ENCODE measurements at places on chromosomes 5 and 9.
A peak's percentile ranks its signal among the peaks of the same experiment; 100 is the strongest.

- no peak for DNase-seq
Observed at GRCh38 chr5:915946-916345, 23.3 kb downstream of the TRIP13 start.

GRCh38 chr9:116190637-116191396, 37.2 kb downstream of the PAPPA start:
- no peak for DNase-seq

- DNase-seq: no peak
Observed at GRCh38 chr5:72353046-72353445, 32.9 kb downstream of the PTCD2 start.

DNA sequence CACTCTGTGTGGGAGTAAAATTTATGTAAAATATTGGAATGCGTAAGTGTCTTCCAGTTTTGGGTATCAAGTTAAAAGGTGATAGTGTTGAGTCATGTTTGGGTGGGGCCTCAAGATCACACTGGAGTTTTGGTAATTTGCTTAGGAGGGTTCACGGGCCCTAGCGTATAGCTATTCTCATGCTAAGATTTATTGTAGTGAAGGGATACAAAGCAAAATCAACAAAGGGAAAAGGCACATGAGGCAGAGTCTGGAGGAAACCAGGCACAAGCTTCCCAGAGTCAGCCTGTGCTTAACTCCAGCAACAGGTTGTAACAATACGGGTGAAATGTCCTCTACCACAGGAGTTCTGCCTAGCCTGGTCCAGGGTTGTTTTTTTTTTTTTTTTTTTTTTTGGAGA, 20.2 kb downstream of the HSPA4 start:
- DNase-seq: no peak

GRCh38 chr5:102771435-102771834, 16.3 kb downstream of the PAM start:
- no peak for DNase-seq

- DNase-seq: no peak
Observed at GRCh38 chr5:30994176-30994575, 199.3 kb upstream of the CDH6 start.

GRCh38 chr9:94010980-94011533, 55.9 kb upstream of the BARX1 start:
- no peak for DNase-seq

DNA sequence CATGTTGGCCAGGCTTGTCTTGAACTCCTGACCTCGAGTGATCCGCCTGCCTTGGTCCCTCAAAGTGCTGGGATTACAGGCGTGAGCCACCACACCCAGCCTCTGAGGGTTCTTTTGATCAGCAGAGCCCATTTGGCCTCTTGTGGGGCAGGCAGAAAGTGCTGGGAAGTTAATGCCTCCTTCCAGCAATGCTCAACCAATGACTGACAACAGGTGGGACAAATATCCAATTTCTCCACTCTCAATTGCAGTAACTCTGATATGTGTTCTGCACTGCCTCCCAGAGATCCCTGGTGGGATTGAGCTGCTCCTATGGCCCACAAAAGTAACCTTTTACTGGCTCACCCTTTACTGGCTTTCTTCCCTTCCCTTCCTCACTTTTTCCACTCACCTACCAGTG, 79.9 kb upstream of the APC start:
- DNase-seq: no peak

- DNase-seq: no peak
Observed at GRCh38 chr5:109668668-109669422, 20.9 kb upstream of the MAN2A1 start.

DNA sequence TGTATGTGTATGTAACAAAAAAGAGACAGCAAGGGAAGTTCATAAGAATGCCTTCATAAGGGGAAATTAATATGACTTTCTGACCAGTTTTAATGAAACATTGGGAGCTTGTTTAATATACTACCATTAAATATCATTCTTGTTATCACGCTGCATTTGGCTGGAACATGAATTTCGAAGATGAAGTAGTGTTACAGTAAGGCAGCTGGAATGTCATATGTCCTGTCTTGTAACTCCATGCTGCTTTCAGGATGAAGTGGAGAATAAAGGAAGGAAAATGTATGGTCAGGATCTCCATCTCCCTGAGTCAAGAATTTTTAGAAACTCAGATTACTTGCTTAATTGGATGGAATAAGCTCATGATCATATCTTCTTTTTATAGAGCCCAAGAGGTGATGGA, 61.5 kb upstream of the DMAC1 start:
- DNase-seq: no peak

DNA sequence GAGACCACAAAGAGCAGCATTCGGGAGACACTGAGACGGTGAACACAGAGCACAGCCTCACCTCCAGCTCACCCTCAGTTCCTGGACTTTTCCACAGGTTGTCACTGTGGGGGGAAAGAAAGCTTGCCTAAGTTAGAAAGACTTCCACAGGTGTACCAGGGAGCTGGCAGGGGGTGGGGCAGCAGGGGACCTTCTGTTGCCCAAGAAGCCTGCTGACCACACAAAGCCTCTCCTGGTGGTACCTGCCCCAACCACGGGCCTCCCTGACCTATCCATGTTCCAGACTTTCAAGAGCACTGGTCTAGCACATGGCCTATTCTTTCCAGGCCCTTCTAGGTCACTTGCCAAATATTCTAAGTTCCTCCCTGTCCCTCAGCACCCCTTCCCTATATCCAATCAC, 550.8 kb downstream of the BNC2 start:
- DNase-seq: no peak

- no peak for DNase-seq
Observed at GRCh38 chr9:126016579-126017290, 269.6 kb downstream of the PBX3 start.

- no peak for DNase-seq
Observed at GRCh38 chr5:74839229-74839628, 27.0 kb downstream of the FAM169A start.

- DNase-seq: no peak
Observed at GRCh38 chr9:123629531-123629930, 273.5 kb downstream of the CRB2 start.

DNA sequence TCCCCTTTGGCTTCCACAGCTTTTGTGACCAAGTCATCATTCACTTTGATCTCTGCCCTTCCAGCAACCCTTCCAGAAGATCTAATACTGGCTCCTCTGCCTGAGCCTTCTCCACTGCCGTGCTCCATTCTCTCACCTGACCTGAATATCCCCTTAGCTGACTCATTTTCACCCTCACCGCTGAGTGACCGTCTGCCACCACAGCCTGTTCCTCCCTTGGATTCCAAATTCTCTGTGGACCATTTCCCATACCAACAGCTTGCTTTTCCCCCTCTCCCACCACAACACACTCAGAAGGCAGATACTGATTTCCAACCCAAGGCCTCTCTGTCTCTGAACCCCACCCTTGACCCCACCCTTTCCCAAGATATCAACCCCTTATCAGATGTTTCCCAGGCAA, 20.5 kb upstream of the SPATA31D1 start:
- no peak for DNase-seq

GRCh38 chr5:67300326-67300725, 103.7 kb upstream of the CD180 start:
- DNase-seq: no peak

GRCh38 chr5:58860680-58861079, 277.8 kb downstream of the RAB3C start:
- DNase-seq: no peak

DNA sequence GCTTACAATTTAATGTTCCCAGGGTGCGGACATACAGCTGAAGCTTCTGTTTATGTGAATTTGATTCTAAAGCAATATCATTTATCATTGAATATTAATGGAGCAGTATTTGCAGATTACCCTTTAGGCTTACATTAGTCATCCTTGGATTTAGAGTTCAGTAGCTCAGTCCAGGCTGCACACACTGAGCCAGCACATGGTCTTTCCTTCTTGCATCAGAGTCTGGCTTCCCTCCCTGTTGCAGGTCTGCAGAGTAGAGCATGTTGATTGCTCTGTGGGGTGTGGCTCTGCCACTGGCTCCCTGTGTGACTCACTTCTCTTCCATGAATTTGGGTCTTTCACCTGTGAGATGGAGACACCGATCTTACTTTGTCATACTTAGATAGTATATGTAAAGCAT, 36.8 kb downstream of the NSG2 start:
- no peak for DNase-seq

DNA sequence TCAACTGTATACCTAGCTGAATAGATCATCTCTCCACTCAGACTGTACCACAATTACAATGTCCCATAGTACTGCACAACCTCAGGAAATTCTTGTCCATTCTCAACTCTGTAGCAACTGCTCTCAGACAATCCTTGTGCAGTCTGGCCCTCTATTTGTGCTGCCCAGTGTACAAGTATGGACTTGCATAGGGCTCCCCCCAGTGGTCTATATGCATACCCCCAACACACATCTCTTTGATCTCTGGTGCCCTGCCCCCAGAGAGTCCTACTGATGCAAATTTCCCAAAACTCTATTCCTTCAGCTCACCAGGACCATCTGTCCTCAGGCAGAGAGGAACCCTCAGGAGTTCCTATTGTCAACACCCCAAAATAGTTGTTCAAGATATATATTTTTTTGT, 205.3 kb downstream of the SLCO4C1 start:
- no peak for DNase-seq

DNA sequence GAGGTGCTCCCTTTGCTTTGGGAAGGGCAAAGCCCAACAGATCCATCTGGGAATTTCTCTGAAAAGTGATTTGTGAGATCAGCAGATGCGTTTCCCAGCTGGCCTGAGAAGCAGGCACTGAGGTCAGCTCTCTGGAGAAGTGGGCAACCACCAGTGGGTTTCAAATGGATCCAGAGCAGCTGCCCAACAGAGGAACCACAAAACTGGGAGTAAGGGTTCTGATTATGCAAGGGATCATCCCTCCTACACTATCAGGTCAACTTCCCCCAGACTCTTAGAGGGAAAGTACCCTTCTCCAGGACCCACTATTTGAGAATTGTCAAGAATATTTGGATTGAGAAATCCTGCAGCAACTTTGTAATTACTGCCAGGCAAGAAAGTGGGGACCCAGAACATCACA, 21.7 kb downstream of the CCL28 start:
- no peak for DNase-seq

DNA sequence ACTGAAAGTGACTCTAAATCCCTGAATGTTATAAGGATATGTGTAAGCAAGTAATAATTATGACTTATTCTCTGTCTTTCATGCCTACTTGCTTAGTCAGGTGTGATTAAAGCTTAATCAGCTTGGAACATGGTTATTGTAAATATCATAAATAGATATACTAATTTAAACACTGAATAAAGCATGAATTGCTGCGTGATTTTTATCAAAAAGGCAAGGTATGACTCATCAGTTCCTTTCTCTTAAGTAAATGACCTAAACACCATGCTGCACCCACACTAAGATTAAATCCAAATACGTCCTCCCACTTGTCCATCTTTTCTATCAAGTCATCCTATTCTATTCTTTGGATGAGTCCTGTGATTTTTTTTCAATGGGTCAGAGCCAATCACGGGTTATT, 124.6 kb upstream of the MTAP start:
- DNase-seq: peak; percentile 55

GRCh38 chr9:99138424-99139284, 33.7 kb downstream of the TGFBR1 start:
- no peak for DNase-seq
